ENCODE measurements at places on chromosomes 12 and 14.

DNA sequence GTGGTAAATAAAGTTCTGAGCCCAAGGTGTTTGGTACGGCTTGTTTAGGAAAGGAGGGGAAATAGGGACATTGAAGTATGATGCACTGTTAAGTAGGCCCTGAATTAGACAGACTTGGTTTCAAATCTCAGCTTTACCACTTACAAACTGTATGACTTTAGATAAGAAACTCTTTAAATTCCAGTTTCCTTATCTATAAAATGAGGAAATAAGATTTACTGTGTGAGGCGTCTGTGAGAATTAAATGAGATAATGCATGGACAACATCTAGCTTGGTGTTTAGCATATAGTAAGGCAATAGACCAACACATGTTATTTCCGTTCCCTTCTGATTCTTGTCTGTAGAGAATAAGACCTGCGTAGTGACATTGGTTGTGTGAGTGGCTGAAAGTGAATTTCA lies 7.0 kb downstream of the NCKAP1L start:
- no peak for DNase-seq

GRCh38 chr14:71228711-71229110 lies 321.5 kb downstream of the PCNX1 start:
- DNase-seq = no peak

GRCh38 chr12:59191372-59191771 lies 271.1 kb upstream of the LRIG3 start:
- no peak for DNase-seq

DNA sequence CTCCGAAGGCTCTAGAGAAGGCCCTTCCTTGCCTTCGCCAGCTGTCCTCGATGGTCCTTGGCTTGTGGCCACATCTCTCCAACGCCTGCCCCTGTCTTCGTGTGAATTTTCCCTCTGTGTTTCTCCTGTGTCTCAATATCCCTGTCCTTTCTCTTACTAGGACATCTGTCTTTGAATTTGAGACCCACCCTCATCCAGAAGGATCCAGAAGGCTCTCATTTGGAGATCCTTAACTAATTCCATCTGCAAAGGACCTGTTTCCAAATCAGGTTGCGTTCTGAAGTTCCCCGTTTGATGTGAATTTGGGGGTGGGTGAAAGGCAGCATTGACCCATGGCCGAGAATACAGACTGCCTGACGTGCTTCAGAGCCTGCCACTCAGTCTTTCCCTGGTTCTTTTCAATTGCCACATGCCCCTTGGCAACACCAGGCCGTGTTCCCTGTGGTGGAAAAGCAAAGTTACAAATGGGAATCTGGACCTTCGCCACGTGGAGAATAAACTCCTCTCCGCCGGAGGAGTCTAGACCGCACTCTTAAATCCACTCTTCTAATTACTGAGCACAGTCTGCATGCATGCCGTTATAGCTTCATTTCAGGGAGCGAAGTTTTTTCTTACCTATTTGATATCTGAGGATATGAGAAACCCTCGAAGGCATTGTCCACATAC lies 158.8 kb downstream of the TMEM132C start:
- DNase-seq = no peak

DNA sequence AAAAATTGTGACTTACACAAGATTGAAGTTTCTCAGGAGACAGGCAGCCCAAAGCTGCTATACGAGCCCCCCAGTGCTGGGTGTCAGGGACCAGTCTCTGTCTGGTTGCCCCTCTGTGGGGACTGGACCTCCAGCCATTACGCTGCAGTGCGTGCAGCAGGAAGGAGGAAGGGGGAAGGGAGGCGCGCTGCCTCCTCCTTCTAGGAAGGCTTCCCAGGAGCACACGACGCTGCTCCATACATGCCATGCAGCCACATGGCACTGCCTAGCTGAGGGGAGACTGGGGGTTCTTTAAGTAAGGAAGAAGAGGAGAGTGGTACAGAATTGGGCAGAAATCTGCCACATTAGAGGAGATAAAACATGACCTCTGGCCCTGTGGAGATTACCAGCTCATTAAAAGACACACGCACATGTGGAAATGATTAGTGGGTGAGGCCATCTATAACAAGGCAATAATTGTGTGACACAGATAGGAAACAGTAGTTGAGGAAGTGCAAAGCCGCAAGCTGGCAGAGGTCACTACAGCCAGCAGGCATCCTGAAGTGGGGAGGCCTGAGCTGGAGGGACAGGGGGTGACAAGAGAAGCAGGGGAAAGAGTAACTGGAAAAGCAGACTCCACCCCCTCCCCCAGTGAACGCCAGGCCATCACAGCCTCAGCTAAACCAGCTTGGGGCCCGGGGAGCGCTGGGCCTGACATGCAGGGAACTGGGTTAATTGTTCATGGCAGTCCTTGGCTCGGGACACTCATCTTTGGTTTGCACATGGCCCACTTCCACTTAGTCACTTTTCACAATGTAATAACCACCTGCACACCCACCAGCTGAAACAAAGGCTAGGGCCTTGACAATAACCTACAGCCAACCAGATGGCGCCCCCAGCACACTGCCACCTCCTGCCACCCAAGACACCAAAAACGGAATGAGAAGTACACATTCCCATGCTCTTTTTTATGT lies 39.6 kb downstream of the CCDC88C start:
- no peak for DNase-seq

DNA sequence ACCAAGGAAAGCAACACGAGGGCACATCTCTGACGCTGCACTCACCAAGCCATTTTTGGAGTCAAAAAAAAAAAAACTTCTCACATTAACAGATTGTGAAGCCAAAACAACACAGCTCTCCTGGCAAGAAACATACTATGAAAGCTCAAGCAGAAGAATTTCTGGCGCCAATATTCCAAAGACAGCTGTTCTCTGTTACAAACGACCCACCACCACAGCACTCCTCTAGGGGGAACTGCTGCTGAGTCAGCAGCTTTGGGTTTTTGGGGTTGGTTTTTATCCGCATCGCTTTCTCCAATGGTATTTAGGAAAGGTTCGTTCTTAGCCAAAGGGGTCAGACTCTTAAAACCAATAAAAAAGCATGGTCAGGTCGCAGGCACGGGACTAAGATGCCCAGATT lies 379.4 kb downstream of the RPS29 start:
- no peak for DNase-seq

DNA sequence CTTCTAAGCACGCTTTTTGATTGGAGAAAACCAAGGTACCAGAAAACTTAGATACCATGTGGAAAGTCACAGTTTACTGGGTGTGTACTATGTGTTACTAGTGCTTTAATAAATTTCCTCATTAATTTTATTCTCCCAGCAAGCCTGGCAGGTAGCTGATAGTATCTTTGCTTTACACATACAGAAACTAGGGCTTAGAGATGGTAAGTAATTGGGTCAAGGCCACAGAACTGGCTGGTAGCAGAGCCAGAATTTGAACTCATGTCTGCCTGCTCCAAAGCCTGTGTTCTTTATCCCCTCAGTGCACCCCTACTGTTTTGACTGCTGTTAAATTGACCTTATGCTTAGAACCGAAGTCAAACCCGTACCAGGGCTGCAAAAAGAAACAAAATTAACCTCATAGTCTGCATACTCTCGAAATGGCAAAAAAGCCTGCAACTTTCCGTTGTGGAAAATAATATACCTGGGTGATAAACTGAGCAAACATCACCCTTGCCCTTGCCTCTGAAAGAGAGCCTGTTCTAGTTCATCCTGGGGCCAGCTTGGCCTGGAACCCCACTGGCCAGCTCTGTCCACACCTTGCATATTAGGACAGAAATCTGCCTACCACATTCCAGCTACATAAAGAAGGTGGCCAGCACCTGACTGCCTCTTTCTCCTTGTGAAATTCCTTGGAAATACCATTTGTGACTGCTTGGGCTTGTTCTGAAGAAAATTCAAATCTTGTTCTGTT lies 118.9 kb downstream of the ETV6 start:
- no peak for DNase-seq

DNA sequence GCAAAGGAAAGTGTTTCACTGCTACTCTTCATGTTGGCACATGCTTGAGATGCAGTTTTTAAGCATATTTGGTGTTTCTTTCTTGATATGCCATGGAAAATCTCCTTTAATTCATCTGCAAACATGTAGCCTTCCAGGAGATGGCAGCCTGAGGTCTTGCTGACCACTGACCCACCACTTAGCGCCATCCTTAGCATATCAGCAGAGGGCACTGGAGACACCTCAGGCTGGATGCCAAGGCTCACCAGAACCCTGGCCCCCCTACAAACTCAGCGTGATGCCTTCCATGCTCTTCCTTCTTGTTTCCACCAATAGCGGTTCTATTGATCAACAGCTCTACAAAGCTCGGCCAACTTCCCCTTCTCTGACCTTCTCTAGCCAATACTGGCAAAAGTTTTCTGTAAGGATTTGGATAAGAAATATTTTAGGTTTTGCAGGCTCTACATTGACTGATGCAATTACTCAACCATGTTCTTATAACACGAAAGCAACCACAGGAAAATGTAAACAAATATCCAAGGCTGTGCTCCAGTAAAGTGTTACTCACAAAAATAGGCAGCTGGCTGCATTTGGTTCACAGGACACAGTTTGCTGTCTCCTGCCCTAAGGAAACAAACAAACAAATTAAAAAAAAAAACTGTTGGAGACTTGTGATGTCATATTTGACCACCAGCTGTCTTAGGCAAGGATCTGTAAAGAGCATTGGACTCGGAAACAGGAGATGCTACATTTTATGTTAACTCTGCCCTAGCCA lies 209.7 kb downstream of the SLC15A4 start:
- no peak for DNase-seq

DNA sequence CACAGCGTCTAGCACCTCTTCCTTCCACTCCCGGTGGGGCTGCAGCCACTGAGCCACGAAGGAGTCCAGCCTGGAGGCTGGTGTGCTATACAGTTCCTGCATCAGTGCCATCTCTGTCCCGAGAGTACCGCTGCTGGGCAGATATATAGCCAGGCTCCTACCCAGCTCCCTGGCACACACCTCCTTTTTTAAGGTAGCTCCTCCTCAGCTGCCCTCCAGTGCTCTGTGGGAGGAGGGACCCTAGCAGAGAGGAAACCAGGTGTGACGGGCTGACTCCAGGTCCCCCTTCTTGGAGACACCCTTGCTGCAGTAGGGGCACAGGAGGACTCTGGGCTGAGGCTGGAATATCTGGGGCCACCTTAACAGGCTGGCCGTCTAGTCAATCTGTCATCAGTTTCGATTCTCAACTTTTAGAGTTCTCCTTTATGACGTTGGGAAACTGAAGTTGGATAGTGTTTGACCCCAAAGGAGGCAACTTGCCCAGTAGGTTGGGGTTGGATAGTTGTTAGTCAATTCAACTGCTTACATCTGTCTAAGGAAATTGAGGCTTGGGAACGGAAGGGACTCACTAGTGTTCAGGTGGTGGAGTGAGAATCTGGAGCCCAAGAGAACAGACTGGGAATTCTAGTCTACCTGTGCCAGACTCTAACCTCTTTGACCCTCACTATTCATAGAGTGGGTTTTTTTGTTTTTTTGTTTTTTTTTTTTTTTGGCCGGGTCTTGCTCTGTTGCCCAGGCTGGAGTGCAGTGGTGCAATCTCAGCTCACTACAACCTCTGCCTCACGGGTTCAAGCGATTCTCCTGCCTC lies at the start of gene OASL:
OASL (minus strand) TSS at position 386 of the 808 bp plus-strand sequence; CDS start at position 111, 275 bp downstream.
- no peak for DNase-seq

GRCh38 chr12:113857371-113857770 lies 108.8 kb downstream of the RBM19 start:
- DNase-seq = no peak

DNA sequence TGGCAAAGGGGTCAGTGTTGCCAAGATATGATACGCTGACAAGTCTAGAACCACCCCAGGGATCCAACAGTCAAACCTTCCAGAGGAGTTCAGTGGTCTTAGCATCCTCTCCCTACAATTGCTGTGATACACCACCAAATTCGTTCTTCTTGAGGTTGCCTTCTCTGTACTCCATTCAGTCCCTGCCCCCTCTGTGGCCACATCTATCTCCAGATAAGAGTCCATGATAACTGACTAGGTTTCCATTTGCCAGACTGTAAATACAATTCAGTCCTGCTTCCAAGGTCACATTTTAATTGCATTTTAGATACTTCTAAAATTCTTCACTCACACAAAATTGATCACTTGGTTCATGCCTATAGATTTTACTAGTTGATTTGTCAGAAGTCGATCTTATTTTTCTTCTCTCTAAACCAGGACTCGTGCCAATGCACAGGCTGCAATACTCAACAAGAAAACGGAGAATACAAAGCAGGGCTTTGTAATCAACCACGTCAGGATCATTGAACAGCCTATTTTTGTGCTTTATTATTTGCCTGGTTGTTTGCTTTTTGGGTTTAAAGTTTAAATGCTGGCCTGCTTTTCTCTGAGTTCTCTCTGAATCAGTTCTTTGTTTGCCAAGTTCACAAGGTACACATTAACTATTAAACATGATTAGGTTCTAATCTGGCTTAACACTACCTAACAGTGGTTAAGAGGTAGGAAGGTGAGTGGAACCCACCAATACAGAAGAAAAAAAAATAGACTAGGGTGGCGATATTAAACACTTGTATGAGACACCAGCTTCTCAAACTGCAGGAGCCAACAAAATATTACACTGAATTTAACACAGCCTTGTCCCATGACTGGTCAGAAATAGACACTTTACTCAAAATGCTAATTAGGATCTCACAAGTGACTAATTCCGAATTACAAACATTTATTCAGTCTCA lies 5.3 kb upstream of the TSPAN8 start:
- DNase-seq = no peak

- no peak for DNase-seq
Observed at GRCh38 chr12:57810450-57810849, 8.1 kb downstream of the AVIL start.

DNA sequence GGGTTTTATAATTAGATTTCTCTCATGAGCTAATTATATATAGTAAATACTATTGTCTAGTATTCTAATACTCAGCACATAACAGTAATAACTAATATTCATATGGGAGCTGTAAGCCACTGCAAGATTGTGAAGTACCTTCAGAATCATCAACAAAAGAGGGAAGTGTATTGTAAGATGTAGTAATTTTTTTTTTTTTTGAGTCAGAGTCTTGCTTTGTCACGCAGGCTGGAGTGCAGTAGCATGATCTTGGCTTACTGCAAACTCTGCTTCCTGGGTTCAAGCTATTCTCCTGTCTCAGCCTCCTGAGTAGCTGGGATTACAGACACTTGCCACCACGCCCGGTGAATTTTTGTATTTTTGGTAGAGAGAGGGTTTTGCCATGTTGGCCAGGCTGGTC lies 3.1 kb downstream of the GPR33 start:
- no peak for DNase-seq

DNA sequence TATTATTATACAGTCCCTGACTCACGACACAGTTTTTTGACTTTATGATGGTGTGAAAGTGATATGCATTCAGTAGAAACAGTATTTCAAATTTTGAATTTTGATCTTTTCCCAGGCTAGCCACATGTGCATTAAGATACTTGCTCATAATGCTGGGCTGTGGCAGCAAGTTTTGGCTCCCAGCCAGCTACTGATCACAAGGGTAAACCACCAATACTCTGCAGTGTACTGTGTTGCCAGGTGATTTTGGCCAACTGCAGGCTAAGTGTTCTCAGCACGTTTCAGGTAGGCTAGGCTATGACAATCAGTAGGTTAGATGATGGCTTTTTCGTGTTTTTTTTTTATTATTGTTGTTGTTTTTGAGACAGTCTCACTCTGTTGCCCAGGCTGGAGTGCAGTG lies 69.4 kb upstream of the ACTN1 start:
- DNase-seq = no peak

Data from stimulated activated CD4-positive, alpha-beta T cell treated with anti-CD3 and anti-CD28 coated beads, Interleukin-12 subunit alpha, Interleukin-12 subunit beta, amount 100 ng/mL, for 48 hours (primary cell).